ENCODE measurements at places on chromosomes 16 and 17.

DNA sequence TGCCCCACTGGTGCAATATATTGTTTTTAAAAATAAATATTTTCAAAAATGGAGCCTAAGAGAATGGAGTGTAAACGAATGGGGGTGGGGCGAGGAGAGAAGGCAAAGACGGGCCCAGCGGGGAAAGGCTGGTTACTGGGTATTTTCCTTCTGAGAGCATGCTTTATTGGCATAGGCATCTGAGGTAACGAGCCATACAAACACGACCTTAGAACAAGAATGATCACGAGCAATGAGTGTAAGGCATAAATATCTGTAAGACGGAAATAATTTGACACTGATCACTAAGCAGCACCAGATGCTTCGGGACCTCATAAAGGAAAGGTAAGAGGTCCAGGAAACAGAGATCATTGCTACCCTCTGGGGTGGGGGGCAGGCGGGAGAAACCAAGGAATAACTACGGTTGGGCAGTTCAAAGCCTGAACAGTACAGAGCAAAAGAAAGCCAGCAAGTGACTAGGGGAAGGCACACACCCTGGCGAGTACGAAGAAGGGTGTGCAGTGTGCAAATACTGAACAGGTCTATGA is 959 bp downstream of the SSH2 start:
- no peak for DNase-seq

DNA sequence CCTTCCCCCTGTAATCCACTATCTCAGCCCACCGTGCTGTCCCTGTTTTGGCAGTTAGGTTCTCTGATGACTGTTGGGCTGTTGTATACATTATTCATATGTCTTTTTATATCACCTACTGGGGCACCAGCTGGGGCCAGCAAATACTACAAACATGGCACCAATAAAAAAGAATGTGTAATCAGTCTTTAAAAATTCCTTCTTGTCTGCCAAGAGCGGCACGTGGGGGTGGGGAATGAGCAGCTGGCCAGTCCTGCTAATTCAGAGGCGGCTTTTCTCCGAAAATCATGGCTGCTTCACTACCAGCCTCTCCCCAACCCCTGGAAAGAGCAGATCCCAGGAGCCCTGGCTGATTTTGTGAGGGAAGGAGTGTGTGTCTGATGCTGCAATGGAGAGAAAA is 77.7 kb upstream of the EEF2KMT start:
- DNase-seq, result no peak

DNA sequence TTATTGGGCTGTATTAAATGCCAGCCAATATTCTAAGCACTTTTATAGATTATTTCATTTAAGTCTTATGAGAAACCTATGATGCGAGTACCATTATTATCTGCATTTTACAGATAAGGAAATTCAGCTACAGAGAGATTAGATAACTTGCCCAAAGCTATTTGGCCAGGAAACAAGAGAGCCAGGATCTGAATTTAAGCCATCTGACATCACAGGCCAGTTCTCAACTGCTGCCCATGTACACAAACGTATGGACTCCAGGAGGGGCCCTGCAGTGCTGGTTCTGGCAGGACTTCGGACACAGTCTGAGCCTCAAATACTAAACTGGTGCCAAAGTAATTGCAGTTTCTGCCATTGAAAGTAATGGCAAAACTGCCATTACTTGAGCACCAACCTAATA is 40.2 kb downstream of the CPPED1 start:
- no peak for DNase-seq

- DNase-seq, result peak; percentile 74
Measured at GRCh38 chr17:50200457-50201275, 765 bp downstream of the COL1A1 start.

DNA sequence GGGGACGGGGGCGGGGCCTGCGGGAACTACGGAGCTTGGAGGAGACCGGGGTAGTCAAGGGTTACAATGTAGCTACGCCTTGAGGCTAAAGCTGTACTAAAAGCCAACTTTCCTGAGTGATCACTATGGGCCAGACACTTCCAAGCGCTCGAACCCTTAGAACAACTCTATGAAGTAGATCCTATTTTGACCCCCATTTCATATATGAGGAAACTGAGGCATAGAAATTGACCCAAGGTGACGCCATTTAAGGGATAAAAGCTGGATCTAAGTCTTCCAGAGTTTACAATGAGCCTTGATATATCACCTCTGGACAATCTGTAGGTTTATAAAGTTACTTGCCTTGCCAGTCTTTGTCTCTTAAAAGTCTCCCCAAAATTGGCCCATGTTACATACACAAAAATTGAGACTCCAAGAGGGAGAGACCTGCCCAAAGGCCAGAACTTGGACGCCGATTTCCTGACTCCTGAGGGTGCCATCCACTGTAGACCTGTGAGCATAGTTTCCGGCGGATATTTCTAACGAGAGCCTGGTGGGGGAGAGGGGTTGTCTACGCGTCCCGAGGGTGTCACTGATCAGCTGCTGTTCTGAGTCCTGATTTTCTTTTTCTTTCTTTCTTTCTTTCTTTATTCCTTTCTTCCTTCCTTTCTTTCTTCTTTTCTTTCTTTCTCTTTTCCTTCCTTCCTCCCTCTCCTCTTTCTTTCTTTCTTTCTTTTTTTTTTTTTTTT is 555 bp upstream of the NCBP3 start:
- DNase-seq, result no peak

DNA sequence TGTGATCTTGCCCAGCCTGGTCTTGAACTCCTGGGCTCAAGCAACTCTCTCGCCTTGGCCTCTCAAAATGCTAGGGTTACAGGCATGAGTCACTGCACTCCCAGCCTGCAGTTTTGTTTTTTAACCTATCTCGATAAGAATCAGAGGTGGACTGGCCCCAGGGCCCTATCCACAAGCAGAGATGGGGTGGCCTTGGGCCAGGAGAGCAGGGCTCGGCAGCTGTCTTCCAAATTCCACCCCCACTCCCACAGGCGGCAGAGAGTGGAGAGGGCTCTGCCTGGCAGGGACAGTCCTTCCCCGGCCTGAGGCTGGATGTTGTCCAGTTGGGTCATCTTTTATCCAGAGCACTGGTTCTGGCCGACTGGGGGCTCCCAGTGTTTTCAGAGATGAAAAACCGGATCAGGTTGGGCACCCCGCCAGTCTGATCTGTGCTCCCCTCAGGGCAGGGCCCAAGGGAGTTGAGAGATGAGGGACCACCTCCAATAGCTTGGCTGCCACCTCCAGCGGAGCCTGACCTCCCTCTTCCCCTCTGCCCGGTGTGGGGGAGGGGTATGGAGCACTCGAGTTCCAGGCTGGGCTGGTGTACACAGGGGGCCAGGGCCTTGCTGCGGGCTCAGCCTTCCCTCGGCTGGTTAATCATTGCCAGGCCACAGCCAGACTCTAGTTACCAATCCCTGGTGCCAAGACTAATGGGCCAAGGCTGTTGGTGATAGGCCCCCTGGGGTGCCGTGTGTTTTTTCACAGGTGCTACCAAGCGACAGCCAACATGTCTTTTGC is 30.3 kb upstream of the MYO15B start:
- DNase-seq, result no peak

DNA sequence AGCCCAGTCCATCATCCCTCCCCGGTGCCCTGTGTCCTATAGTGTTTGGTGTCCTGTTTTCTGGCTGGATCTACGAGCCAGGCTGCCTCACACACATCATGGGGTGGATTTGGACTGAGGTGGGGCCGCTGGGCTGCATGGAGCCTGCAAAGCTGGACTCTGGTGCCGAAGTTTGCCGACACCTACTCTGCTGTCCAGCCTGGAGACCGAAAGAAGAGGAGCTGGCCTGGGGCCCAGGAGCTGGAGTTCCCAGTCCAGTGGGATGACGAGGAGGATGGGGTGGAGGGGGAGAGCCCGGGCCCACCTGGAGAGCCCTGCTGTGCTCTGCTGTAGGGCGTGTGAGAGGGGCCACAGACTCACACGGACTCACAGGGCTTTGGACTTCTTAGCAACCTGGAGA is 40.3 kb upstream of the ENPP7 start:
- DNase-seq, result no peak

- no peak for DNase-seq
Measured at GRCh38 chr16:14236401-14236800, 165.3 kb downstream of the MRTFB start.

- no peak for DNase-seq
Measured at GRCh38 chr16:85974428-85975375, 75.7 kb downstream of the IRF8 start.

GRCh38 chr17:76922967-76923366 is 54.8 kb downstream of the MGAT5B start:
- no peak for DNase-seq

GRCh38 chr16:48546774-48547173 is 63.2 kb downstream of the N4BP1 start:
- no peak for DNase-seq

GRCh38 chr16:68202091-68202519 is 33.8 kb downstream of the ESRP2 start:
- no peak for DNase-seq

GRCh38 chr17:34358631-34359030 is 2.4 kb downstream of the CCL13 start:
- no peak for DNase-seq
